DMS153 (cell line): ENCODE measurements at places on chromosomes 2 and 18.

DNA sequence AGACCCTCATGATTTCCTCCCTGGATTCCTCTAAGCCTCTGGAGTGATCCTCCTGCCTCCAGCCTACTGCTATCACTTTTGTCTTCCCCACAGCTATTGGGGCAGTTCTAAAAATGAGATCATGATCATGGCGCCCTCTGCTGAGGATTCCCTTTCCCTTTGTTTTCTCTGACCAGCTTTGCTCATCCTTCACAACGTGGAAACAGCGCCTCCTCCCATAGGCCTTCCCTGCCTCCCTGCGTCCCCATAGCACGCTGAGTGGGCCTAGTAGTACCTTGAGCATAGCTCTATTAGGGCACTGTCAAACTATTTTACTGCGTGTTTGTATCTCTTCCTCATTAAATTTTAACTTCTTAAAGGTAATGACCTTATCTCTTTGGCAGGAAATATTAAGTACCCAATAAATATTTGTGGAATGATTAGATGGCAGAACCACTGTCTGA, 207.0 kb upstream of the FANCL start:
- DNase-seq = peak; percentile 66

DNA sequence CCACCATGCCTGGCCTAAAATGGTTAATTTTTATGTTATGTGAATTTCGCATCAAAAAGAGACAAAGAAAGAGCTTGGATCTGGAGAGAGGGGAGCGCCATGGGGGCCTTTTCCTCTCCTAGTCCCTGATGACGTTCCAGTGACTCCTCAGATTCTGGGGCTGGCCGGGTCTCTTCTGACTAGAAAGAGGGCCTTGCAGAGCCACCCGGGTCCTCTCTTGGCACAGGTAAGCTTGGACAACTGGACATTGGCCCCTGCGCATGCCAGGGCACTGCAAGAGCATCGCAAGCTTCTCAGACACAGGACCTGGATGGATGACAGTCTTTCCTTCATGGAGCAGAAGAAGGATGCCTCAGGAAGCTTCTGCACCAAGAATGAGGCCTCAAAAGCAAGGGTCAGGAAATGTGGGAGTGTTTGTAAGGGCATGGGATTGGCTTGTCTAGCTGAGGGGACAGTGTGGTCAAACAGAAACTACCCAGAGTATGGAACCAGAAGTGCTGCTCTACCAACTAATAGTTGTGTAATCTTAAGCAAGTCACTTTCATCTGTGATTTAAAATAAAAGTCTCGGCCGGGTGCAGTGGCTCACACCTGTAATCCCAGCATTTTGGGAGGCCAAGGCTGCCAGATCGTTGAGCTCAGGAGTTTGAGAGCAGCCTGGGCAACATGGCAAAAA, 35.2 kb downstream of the FOSL2 start:
- DNase-seq = no peak

DNA sequence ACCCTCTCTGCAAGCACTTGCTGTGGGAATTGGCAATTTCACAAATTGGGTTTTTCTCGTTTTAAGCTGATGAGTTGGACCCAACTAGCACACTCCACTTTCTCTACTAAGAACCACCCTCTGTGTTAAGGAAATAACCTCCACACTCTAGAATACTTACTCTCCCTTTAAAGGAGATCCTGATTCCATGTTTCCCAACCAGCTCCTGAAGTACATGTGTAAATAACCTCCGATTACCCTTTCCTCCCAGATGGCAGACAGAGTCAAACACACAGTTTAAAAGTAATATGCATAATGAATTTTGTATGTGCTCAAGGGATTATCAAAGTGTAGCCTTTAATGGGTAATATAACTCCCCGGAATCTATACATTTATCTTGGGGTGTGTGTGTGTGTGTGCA, 171.3 kb upstream of the OSR1 start:
- peak; percentile 28 for DNase-seq

- no peak for DNase-seq
Observed at GRCh38 chr2:147630585-147630984, 214.2 kb upstream of the ACVR2A start.

DNA sequence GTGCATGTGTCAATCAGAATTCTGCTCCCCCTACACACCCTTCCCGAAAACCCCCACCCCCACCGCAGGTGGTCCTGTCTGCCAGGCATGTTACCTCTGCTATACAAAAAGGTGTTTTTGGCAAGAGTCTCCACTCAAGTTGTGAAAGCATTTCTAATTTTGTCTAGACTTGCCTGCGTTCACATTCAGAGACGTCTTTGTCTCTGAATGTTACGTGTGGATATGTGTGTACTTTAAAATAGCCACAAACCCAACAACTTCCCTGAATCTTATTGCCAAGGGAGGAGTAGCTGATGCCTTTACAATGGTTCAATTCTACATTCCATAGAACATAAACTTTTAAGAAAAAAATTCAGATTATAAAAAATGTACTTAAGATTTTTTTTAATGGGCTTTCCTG, 66.6 kb downstream of the ITGA4 start:
- DNase-seq = no peak

GRCh38 chr2:44934983-44935728, 6.3 kb upstream of the SIX3 start:
- no peak for DNase-seq

DNA sequence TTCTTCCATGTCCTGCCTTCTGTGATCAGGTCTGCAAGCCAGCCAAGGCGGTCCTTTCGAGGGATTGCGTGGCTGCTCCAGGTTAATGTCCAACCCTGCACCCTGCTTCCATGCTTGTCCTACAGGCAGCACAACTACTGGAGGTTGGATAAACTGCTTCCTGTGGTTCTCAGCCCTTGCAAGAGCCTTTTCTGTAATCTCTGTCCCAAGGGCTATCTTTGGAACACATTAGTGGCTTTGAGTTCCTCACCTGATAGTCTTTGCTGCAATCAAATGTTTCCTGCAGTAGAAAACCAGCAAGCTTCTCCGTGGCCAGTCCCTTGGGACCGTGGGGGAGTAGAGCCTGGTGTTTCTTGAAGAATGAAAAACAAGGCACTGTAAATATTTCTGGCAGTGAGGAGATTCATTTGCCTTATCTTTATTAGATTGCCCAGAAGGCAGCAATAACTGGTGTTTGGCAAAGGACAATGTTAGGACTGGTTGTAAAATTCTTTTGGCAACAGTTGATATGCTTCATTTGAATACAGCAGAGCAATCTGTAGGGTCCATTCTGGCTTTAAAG, 214.4 kb downstream of the FHOD3 start:
- no peak for DNase-seq

GRCh38 chr2:177942731-177943130, 129.8 kb downstream of the PDE11A start:
- no peak for DNase-seq

DNA sequence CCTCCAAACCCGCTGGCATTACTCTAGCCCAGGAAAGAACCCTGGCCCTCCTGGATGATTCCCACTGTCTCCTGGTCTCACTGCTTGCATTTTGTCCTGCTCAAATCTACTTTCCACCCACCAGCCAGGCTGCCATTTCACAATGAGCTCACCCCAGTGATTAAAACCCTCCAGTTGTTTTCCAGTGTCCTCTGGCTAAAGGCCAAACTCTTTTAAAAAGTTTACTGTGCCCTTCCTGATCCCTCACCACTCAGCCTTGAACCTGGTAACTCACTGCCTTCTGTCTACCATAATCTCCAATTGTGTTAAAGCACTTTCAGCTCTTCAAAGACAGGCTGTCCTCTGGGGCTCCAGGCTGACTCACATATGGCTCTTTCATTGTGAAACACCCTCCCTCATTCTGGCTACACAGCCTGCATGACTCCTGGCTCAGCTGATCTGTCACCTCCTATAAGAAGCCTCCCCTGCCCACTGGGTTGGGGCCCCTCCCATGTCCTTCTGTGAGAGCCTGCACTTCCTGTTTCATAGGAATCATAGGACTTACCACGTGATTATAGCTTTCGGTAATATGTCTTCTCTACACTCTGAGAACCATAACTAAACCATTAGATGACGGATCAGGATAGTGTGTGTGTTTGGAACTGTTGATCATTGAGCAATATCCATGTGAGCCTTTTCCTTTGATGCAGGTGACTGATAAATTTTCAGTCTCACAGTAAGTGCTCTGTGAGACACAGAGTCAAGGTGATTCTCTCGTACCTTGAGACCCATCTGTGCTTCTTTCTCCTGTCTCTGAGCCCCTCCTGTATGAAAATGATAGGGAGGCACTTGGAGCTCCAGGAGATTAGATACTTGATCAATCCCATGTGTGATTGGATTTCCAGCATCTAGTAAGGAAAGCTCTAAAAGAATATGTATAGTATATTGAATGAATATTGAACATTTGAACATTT, 590.8 kb upstream of the ID2 start:
- DNase-seq = peak; percentile 35

DNA sequence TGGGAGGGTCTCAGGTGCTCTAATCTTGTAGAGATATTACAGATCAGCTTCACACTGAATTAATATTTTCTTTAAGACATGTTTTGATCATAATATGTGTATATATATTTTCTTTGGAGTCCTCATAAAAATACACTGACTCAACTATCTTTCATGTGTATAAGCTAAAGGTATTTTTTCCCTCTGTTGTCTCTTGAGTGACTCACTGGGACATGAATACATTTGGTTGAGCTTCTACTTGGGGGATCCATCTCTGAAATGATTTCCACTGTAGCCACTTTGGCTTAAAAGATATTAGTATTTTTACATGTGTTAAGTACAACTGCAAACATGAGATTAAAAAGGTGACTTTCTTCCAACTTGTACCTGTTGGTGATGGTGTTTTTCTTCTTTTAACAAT, 140.8 kb downstream of the TTN start:
- DNase-seq = no peak

DNA sequence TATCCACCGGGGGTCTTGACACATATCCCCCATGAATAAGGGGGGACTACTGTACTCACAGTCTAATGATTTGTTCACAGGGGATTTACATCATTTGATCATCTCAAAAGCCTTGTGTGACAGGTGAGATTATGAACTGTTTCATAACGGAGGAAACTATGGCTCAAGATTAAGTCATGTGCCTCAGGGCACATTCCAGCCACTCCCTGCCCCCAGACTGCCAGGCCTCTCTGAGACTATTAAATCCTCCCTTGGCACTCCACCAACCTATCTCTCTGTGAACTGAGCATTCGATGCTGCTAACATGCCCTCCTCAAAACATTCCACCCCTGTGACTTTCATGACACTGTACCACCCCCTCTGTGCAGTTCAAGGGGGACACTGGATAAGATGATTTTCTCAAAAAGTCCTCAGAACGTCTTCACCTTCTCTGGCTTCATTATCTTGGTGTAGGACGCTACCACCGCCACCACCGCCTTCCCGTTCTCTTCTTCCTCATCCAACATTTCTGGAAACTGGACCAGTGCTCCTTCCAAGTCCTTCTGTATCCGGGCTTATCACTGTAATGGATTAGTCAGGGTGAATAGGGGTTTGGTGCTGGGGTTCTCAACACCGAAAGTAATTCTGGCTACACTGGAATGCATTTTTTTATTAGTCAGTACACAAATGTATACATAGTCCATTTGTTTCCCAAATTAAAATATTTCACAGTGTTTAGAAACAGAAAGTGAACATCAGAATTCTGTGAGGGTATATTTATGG, 169.6 kb downstream of the KCNS3 start:
- no peak for DNase-seq

GRCh38 chr2:207969249-207969648, 56.1 kb downstream of the PLEKHM3 start:
- no peak for DNase-seq
